ENCODE measurements at places on chromosomes 5 and 9. TPM values are rescaled to one million over a fixed set of nuclear protein-coding genes. Genes with fewer than 3 reads are reported as not detected.

DNA sequence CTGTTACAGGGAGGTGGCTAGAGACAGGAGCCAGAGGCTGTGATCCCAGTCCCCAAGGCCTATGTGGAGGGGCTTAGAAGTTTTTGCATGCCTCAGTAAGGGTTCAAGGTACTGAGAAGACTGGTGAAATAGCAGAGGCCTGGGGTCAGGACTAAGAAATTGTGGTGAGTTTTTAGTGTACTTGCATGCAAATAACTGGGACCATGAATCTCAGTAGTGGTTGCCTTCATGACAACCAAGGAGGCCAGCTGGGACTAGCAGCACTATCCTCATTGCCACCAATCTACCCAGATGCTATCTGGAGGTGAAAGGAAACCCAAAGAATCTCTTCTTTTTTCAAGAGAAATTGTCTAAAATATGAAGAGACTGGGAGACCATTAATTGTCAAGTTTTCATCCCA lies 395.1 kb downstream of the CETN3 start:
- no peak overlapping the region for H3K27ac ChIP-seq
- ATAC-seq, result no peak
- no peaks in the 10 kb centered on the region for H3K36me3 ChIP-seq
- H3K4me1 ChIP-seq, result no peaks in the 10 kb centered on the region

DNA sequence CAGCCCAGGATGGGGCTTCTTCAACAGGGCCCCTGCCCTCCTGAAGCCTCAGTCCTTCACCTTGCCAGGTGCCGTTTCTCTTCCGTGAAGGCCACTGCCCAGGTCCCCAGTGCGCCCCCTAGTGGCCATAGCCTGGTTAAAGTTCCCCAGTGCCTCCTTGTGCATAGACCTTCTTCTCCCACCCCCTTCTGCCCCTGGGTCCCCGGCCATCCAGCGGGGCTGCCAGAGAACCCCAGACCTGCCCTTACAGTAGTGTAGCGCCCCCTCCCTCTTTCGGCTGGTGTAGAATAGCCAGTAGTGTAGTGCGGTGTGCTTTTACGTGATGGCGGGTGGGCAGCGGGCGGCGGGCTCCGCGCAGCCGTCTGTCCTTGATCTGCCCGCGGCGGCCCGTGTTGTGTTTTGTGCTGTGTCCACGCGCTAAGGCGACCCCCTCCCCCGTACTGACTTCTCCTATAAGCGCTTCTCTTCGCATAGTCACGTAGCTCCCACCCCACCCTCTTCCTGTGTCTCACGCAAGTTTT lies 23.6 kb downstream of the PCDHGC5 start:
- H3K4me3 ChIP-seq, result peak overlapping the region; percentile 80
- H3K27ac ChIP-seq, result peak overlapping the region; percentile 94
- no peaks in the 10 kb centered on the region for H3K27me3 ChIP-seq
- H3K36me3 ChIP-seq, result peaks cover 38% of the 10 kb centered on the region

- no peak overlapping the region for H3K4me3 ChIP-seq
- no peaks in the 10 kb centered on the region for H3K4me1 ChIP-seq
- ATAC-seq, result no peak
Measured at GRCh38 chr9:77772646-77773045, 124.5 kb upstream of the GNA14 start.

DNA sequence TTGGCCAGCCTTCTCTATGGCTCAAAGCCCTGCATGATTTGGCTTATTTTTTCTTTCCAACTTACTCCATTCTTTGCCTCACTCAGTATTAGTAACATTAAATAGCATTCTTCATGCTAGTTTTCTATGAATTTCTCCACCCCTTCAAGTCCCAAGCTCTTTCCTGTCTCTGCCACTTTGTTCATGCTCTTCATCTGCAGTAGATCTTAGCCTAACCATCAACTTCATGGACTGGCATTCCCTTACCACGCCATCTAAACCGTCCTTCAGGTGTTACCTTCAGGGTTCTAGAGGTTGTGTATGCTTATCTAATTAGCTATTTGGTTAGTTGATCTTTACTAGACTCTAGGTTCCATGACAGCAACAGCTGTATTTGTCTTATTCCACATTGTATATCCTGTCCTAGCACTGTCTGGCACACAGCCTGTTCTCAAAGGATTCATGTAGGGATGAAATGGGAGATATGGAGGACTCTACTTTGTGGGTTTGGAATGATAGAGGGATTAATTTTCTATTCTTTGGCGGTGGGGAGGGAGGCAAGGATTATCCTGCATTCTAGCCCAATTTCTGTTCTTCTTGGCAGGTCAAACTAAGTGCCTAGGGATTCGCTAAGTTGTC lies 26.4 kb downstream of the TMEM167A start:
- H3K27ac ChIP-seq, result no peak overlapping the region
- no peak for ATAC-seq
- no peaks in the 10 kb centered on the region for H3K36me3 ChIP-seq
- no peaks in the 10 kb centered on the region for H3K27me3 ChIP-seq

The SCGB3A2 gene
- not detected for total RNA-seq

The CLINT1 gene
- 101 TPM for total RNA-seq

The PCDHB5 gene
- 3.2 TPM for total RNA-seq

The GFI1B gene
- total RNA-seq, result not detected

Data from gastroesophageal sphincter (tissue), 4 donors.